ENCODE measurements at places on chromosomes 7 and 10. TPM values are rescaled to one million over a fixed set of nuclear protein-coding genes. Genes with fewer than 3 reads are reported as not detected.

GRCh38 chr7:52120912-52121311, 804.3 kb upstream of the COBL start:
- no peak for DNase-seq

DNA sequence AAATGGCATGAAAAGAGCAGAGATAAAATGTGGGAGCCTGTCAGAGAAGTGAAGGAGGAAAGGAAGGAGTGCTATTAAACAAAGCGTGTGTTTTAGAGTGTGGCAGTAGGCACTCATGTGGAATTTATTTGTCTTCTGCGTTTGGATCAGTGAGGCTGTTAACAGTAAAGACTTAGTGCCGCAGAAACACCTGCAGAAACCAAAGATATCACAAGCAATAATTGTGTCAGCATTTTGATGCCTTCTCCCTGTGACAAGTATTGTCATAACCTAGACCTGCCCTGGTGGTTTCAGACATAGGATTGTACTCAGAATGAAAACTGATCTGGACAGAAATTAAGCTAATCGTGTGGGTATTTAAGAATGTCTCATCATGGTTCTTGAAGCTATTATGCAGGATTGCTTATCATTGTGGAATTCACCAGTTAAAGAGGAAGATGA, 191.0 kb downstream of the CAMK1D start:
- no peak for DNase-seq

- DNase-seq, result no peak
Observed at GRCh38 chr7:95441042-95441823, 6.4 kb upstream of the PON2 start.

DNA sequence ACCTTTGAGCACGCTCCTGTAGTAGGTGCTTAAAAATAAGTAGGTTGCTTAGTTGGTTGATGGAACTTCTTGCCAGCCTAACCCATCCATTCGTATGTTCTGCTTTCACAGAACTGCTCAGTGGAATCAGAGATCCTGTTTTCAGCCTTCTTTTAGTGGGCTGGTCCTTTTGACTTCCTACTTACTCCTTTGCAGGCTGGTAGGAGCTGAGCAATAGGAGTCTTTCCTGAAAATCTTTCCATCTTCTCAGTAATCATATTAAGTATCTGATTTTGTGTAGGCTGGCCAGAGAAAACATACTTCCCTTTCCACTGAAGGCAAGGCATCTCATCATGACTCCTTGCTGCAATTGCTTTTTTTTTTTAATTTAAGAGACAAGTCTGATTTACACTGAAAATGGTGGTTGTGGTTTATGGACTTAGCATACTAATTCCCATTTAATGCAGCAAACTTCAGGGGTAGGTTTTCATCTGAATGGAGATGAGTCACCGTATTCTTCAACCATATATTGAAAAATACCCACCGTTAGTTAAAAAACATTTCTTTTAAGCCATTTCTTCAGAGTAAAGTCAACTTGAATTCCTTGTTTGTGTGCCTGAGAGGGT, 208.0 kb downstream of the ZNF365 start:
- DNase-seq, result no peak

GPR26 gene
- not detected for total RNA-seq

All from activated naive CD8-positive, alpha-beta T cell treated with anti-CD3 and anti-CD28 coated beads for 36 hours (primary cell).